Fibroblast of skin of abdomen (primary cell): ENCODE measurements at places on chromosomes 1 and 21.

- no peak for DNase-seq
Observed at GRCh38 chr1:66327588-66327987, 206.4 kb upstream of the SGIP1 start.

- DNase-seq = peak; percentile 50
Observed at GRCh38 chr1:186643614-186644013, 36.6 kb downstream of the PTGS2 start.

- DNase-seq = peak; percentile 20
Observed at GRCh38 chr1:222288053-222288452, 259.9 kb downstream of the HHIPL2 start.

GRCh38 chr1:161013131-161013487 lies 7.8 kb downstream of the F11R start:
- DNase-seq = no peak

- DNase-seq = no peak
Observed at GRCh38 chr1:203302456-203302855, 2.9 kb upstream of the BTG2 start.

GRCh38 chr1:200991097-200991614 lies 32.4 kb downstream of the KIF21B start:
- no peak for DNase-seq

- peak; percentile 76 for DNase-seq
Observed at GRCh38 chr1:232767305-232768074, 37.7 kb upstream of the MAP10 start.

- DNase-seq = no peak
Observed at GRCh38 chr21:43873673-43874072, 8.7 kb downstream of the AGPAT3 start.

DNA sequence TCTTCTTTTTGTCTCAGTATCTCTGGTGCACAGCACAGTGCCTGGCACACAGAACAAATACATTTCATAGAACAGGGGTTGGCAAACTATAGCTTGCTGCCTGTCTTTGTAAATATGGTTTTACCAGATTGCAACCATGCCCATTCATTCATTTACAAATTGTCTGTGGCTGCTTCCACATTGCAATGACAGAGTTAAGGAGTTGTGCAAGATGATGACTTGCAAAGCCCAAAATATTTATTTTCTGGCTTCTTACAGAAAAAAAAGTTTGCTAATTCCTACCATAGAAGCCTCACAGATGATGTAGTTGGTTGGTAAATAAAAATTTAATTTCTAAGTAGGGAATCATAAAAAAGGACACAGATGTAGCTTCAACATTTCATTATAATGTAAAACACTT lies 11.2 kb upstream of the HMGB4 start:
- peak; percentile 30 for DNase-seq

- DNase-seq = peak; percentile 95
Observed at GRCh38 chr1:19398309-19398760, 86.2 kb downstream of the SLC66A1 start.

DNA sequence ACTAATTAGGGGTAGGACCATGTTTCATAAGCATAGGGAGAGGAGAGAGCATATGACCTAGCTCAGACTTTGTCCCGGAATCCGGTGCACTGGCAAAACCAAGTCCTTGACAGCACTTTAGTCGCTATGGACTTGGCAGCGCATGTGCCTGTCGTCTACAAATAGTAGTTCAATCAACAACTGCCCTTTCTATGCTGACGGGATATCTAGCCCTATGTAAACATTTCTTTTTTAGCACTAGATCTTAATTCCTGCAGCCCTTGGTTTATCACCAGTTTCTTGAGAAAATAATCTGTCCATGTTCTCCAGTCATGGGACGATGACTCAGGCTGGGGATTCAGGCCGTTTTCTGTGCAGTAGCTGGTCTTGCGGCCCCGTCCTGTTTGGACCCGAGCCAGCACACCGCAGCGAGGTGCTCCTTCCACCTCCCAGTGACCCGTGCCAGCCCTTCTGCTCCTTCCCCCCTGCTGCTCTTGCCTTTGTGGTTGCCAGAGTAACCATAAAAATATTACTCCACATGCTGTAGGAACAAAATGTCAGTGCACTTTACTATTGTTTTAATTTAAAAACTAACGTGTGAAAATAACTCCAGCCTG lies 8.6 kb upstream of the MT1HL1 start:
- no peak for DNase-seq

- DNase-seq = no peak
Observed at GRCh38 chr1:168467452-168467851, 76.3 kb downstream of the XCL2 start.

DNA sequence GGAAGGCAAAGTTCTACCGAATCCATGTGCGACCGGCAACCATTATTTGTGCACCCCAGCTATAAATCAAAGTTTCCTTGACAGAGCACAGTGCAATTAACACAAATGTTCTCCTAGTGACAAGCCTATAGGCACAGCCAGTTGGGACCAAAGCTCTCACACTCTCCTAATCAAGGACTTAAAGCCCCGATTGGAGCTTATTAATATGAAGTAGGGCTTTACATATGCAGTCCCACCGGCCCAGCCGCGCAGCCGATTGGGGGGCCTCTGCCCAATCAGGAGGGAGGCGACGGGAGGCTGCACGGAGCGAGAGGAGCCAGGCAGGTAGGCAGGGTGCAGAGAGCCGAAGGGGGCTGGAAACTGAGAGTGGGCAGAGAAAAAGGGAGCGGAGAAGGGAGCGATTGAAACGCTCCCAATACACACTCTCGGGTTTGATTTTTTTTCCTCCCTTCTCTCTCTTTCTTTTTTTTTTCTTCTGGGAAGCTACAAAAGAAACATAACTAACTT lies at the start of gene ESRRG:
ESRRG (minus strand) TSS at position 156 of the 507 bp plus-strand sequence; CDS start at position 26, 130 bp downstream.
- DNase-seq = no peak

- no peak for DNase-seq
Observed at GRCh38 chr21:42089093-42089631, 18.0 kb downstream of the UMODL1 start.

DNA sequence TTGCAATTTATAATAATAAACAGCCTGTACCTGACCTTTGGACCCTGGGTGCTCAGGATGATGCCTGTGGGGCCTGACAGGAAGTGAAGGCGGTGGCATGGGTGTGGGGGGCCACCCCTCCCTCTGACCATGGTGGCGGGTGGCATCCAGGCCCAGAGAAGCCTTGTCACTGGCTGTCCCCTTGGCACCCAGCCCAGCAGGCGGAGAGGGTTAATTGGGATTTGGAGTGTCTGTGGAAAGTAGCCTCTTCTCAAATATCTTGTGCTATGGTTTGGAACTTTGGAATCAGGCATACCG lies 20.5 kb downstream of the SOX13 start:
- DNase-seq = no peak

GRCh38 chr1:8016210-8016894 lies 9.8 kb downstream of the ERRFI1 start:
- DNase-seq = no peak

- DNase-seq = no peak
Observed at GRCh38 chr1:100704473-100704872, 15.1 kb upstream of the VCAM1 start.

DNA sequence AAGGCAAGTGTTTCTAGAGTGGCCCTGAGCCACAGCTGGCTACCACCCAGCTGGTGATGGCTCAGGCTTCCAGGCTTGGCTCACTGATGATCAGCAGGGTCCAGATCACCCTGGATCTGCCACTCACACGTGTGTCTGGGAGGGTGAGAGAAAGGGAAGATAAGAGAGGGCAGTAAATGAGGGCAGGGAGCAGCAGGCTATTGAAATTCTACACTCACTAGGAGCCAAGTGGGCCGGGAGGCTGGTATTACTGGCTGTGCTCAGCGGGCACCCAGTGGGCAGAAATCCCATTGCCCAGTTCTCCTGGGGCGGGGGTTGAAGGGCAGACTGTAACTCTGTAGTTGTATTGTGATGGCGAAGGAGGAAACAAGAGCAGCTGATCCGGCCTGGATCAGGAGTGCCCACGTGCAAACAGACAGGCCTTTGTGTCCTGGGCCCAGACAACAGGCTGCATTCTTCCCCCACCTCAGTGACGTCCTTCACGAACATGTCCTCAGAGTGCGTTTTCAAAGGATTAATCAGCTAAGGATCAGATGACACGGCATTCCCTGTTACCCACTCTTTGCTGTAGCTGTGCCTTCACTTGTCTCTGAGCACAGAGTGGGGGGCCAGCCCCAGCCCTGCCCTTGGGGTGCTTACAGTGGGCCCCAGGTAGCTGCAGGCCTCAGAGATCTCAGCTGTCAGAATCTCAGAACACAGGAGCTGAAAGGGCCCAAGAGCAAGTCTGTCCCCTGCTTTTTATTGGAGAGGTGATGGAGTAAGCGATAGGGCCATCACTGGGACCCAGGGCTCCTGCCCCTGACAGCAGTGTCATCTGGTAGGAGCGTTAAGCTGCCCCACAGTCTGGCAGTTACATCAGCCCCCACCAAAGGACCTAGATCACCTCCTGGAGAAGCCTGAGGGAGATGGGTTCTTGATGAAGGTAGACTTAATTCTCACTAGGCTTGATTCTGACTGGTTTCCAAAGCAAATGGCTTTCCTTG lies 60.5 kb downstream of the ATP1A1 start:
- DNase-seq = peak; percentile 47

DNA sequence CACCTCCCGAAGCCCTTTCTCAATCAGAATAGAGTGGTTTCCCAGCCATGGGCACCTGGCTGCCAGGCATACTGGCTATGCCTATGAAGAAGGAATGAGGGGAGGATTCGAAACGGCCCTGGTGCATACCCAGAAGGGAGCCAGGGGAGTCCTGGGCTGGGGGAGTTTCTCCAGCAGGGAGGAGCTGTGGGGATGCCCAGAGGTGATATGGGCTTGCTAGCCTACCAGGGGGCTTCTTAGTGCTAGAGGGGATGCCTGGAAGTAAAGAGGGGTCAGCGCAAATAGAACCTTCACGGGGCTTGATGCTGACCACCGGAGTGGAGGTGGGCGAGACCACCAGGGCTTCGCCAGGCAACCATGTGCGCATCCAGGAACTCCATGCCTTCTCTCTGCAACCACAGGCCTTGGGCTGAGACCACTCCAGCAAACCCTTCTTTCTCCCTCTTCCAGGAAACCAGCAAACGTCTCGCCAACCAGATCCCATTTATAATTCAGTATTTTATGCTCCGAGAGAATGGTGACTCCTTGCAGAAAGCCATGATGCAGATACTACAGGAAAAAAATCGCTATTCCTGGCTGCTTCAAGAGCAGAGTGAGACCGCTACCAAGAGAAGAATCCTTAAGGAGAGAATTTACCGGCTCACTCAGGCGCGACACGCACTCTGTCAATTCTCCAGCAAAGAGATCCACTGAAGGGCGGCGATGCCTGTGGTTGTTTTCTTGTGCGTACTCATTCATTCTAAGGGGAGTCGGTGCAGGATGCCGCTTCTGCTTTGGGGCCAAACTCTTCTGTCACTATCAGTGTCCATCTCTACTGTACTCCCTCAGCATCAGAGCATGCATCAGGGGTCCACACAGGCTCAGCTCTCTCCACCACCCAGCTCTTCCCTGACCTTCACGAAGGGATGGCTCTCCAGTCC lies 18.2 kb upstream of the MX1 start:
- DNase-seq = no peak

- peak; percentile 43 for DNase-seq
Observed at GRCh38 chr1:88892357-88892877, 1.1 kb upstream of the GTF2B start.

DNA sequence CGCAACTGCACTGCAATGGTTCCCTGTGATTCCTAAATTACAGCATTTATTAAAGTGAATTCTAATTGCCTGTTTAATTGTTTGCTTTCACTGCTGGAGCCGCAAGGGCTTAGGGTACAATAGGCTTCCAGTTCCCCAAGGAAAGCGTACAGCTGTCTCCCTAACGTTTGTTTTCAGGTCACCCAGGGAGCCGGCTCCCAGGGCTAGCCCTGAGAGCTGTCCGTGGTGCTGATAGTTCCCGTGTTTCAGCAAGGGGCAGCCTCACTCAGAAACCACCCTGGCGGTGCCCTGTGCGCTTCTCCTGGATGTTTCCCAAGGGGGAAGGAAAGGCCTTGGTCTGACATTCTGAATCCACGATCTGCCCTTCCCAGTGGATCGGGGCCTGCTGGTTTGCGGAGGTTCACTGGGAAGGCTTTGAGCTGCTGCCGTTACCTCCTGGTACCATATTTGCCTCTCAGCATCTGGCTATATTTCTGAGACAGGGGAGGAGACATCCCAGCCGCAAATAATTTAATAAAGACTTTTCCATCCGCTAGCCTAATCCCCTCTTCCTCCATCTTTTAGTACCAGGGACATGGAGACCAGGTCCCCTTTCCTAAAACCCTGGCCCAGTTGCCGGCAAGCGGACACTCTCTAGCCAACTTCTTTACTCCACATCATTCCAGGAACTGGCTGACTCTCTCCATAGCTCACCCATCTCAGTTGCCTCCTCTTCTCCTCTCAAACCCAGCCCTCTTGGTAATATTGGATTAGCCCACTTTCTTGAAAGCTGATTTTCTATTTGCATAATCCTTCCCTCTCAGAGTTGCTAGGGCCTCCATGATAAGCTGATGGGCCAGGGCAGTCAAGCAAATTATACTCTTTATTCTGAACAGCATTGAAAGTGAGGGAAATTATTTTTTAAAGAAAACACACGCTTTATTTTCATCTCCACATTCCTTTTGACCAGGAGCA lies 149.0 kb downstream of the IGSF21 start:
- peak; percentile 29 for DNase-seq

- DNase-seq = no peak
Observed at GRCh38 chr1:9153152-9153551, 24.2 kb upstream of the GPR157 start.

DNA sequence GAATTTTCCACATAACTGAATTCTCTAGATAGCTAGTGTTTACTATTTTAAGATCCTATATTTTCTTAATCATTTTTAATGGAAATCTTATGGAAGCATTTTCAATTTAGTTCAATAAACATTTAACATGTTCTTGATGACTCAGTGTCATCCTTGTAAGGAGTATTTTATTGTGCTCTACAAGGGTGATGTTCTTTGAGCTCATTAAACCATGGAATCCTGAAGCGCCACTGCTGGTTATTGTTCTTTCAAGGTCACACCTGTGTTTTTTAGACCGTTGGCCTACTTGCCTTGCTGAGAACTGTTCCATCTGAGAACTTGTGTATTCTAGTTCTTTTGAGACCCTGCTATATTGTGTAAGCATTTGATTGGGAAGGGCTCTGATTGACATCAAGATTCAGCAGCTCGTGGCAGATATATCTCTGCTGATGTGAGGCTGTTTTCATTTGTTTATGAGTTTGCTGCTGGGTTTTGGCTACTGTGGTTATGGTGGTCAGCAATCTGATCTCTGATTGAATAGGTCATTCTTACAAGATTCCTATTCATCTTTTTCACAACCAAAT lies 132.0 kb downstream of the GIPC2 start:
- DNase-seq = no peak

GRCh38 chr1:150596095-150596892 lies 16.9 kb upstream of the MCL1 start:
- DNase-seq = no peak

- DNase-seq = peak; percentile 41
Observed at GRCh38 chr1:7888248-7889081, 35.6 kb upstream of the UTS2 start.

- no peak for DNase-seq
Observed at GRCh38 chr1:66334318-66334717, 199.6 kb upstream of the SGIP1 start.

GRCh38 chr1:37434292-37435225 lies 39.8 kb upstream of the ZC3H12A start:
- peak; percentile 27 for DNase-seq

GRCh38 chr1:230894664-230895063 lies 26.3 kb upstream of the C1orf198 start:
- DNase-seq = no peak

- DNase-seq = no peak
Observed at GRCh38 chr1:30755334-30755733, 2.2 kb downstream of the LAPTM5 start.
